Neuronal stem cell (in vitro differentiated cells): ENCODE measurements at places on chromosomes 5 and 9.

DNA sequence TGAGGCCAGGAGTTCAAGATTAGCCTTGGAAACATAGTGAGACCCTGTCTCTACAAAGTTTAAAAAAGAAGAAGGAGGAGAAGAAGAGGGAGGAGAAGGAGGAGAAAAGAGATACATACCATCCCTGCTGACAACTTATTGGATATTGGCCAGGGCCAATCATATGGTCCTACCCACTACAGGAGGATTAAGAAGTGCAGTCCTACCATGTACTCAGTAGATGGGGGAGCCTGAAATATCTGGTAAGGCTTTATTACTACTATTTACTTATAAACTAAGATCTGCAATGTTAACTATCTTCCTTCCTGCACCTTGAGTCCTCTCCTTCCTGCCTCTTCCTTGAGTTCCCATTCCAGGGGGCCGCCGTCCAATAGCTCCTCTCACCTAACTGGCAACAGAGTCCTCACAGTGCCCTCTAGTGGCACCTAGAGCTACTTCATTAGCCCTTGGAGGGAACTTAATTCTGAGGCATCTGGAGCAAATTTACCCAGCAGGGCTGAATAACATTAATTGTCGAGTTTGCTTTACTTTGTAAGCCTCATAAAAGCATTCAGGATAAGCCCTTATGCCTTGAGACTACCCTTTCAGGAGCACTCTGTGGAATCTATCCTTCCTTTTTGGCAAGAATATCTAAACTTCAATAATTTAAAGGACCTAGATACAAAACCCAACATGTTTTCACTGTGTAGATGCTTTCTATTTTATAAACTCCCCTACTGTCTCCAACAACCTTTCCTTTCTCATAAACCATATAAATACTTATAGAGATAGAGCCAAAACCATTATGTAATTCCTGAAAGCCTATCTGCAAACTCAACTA, 39.1 kb upstream of the RANBP6 start:
- peak; percentile 65 for DNase-seq

DNA sequence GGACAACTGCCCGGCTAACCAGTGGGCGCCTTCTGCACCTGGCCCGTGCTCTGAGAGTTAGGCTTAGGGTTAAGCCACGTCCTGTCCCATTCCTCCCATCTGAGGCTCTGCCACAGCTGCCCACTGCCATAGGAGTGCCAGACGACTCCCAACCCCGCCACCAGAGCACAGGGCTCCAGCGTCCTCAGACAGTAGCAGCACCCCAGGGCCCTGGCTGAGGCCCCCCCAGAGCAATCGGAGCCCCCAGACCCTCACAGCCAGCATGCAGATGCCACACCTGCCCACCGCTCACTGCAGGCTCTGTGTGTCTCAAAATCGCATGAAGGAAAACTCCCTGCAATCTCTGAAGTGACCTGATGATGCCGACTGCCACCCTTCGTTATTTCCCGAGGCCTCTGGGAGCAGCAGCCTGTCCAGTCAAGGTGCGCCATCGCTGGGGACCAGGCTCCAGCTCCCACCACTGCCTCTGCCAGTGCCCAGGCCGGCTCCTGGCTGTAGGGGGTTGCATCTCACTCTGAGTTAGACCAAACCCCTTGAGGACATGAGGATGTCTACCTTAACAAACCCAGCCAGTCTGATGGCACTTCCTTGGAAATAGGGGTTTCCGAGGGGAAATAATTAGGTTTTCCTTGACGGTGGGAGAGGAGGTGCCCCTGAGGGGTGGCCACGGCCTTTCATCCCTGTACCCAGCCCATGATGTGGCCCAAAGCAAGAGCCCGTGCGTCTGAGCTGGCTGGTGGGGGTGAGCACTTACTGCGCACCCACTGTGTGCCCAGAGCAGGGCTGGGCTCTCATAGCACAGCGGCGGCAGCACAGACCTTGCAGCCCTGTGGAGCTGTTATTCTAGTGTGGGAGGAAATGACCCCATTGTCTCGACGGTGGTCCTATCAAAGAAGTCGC, 58.0 kb upstream of the RNF130 start:
- no peak for DNase-seq

- DNase-seq = no peak
Measured at GRCh38 chr9:84067821-84068220, 87.2 kb downstream of the RMI1 start.

DNA sequence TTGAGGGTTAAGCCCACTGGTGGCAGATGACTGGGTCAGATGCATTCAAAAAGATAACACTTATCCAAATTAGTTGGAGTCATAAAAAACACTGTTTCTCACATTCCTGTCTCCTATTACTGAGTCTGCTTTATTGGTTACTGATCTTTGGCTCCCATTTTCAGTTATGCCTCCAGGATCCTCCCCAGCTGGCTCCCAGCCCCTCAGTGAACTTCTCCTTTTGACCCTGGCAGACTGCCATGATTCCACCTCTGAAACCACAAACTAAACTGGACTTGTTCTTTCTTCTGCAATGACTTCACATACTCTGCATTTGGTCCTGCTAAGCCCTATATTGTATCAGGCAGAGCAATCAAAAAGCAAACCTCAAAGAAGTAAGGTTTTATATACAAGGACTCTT, 860.8 kb upstream of the DMAC1 start:
- DNase-seq = no peak

DNA sequence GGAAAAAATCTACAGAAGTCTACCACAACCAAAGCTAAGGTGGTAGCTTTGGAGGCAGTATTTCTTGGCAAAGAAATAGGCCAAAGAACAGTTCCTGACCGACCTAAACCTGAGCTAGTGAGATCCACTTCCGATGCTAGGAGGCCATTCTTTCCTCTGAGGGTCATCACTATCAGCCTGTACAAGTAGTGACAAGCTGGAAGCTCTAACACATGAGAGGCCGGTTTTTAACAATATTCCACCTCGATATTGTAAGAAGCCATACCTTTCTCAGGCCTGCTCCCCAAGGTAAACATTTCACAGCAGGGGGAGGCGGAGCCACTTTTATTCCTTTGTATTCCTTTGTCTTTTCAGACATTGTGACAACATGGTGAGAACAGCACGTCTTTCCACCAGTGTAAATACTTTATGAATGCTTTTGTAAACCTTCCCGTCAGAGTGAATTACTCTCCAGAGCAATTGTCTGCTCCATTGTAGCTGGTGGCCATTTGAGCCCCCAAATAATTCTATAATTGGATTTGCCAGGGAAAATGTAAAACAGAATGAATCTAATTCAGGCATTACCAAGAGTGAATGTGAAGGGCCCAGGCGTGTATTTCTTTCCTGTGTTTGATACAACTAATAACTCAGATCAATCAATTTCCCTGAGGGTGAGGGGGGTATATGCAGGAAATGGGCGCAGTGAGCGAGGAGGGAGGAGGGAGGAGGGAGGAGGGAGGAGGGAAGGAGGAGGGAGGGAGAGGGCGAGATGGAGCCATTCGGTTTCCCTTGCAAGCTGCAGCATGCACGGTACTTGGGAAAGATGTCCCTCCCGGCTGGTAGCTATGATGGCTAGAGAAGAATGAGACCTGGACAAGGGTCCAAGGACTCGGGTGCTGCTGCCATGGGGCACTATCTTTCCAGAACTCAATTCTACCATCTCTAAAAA, 166.6 kb downstream of the CDK5RAP2 start:
- DNase-seq = peak; percentile 36

DNA sequence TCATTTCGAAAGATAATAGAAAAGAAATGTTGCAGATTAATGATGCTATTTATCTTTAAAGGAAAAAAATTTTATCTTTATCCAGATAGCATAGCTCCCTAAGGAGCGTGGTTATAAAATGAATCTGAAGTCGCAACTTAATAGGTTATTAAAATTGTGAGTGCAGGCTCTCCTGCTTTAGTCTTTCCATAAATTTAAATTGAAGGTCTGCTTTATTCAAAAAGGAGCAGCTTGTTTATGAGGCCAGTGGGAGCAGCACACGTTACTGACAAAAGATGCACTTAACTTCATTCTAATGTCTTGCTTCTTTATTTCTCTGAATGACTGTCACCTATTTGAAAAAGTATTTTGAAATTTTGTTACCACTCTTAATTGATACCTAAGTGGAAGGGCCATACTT, 95.0 kb downstream of the ZCCHC7 start:
- no peak for DNase-seq

GRCh38 chr5:88507261-88507660, 238.6 kb upstream of the TMEM161B start:
- no peak for DNase-seq

- DNase-seq = peak; percentile 60
Measured at GRCh38 chr9:21813575-21814473, 11.4 kb downstream of the MTAP start.

DNA sequence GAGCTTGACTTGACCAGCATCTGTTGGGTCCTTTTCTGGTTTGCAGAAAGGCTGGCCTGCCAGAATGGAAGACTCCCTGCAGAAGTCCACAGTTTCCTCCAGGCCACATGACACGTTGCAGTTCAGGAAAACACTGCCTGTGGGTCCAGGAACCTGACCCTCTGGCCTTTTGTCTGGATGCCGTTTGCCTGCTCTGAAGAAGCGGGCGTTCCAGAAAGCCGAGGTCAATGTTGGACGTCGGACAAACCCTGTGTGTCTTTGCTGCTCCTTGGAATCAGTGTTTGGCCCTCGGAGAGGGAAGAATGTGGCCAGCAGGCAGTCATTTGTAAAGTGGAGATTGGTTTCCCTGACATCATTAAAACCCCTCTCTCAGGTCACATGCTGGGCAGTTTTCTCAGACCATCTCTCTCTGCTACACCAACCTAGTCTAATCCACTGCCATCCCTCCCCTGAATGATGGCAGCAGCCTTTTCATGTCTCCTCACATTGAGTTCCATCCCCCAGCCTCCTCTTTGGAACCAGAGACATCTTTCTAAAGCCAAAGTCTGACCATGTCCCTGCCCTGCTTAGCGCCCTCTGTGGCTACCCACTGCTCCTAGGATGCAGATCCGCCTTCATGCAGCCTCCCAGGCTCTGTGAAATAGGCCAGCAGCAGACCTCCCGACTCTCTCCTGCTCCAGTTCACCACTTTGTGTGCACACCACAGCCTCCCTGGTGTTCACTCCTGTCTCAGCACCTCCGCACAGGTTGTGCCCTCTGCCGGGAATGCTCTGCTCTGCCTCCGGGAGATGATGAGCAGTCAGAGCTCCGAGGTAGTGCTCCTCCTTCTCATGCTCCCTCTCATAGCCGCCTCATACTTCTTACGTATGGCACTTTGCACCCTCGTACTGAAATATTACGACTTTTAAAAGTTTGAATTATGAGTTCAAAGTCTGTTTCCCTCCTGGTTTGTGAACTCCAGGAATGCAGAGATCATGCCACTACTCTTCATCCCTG, 75.6 kb downstream of the RALGPS1 start:
- no peak for DNase-seq

GRCh38 chr9:126872516-126872915, 12.1 kb downstream of the ZBTB34 start:
- no peak for DNase-seq

DNA sequence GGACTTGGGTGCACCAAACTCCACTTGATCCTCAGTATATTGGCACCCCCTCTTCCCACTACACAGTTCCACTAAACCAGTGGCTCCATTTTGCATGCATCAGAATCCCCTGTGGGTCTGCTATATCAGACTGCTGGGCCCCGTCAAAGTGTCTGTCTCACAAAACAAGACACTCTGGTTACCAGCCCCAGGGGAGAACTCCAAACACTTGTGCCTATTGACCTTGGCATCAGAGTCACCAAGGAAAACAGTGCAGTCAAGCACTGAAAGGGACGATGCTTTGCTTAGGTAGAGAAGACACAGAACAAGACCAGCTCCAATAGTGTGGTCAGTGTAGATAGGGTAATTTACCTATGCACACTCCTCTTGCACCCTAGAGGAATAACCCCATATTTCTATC, 205.8 kb upstream of the RAI14 start:
- DNase-seq = no peak

DNA sequence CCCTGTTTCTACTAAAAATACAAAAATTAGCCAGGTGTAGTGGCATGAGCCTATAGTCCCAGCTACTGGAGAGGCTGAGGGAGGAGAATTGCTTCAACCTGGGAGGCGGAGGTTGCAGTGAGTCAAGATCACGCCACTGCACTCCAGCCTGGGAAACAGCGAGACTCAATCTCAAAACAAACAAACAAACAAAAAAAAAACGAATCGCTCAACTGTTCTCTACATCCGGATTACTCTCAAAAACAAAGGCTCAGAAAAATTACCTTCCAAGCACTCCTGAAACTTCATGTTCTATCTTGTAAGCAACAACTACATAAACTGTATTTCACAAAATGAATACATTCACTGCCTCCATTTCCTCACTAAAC, 14.0 kb downstream of the UBAP2 start:
- DNase-seq = no peak

DNA sequence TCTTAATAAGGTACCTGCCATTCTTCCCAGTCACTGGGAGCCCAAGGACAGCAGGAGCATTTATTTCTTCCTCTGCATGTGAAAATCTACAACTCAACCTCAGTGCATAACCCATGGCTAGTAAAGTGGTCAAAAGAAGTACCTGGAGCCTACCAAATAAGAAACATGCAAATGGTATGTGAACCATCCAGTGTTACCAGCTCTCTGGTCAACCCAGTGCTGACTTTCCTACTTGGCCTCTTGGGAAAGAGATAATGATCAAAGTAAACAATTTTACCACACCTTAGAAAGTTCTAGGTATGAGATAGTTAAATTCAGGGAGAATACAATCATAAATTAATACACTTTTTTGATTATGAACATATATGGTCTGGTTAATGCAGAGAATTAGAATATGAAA, 325.6 kb downstream of the ENC1 start:
- DNase-seq = no peak

- DNase-seq = no peak
Measured at GRCh38 chr9:89440548-89440947, 57.4 kb downstream of the SEMA4D start.

GRCh38 chr5:138636398-138636944, 61.3 kb upstream of the HSPA9 start:
- DNase-seq = no peak

GRCh38 chr5:89246864-89247263, 363.9 kb upstream of the MEF2C start:
- no peak for DNase-seq

DNA sequence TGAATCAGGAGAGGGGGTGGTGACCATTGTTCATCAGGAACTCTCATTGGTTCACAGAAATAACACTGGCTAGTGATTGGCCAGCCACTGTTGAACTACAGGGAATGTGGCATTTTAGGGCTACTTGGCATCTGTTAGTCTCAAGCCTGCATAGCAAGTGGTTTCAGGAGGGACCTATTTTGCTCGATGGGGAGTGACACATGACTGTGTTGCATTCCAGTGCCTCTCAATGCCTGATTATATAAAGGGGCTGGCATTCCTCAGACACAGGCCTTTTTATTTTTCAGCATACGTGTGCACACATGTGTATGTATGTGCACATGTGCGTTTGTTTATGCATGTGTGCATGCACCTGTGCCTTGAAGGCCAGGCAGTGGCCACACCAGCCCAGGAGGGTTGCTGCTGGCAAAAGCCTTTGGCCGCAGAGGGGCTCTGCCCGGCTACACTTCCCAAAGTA, 23.2 kb downstream of the FGD3 start:
- DNase-seq = peak; percentile 90
